ENCODE measurements at places on chromosomes 16 and 17.
A peak's percentile ranks its signal among the peaks of the same experiment; 100 is the strongest.

DNA sequence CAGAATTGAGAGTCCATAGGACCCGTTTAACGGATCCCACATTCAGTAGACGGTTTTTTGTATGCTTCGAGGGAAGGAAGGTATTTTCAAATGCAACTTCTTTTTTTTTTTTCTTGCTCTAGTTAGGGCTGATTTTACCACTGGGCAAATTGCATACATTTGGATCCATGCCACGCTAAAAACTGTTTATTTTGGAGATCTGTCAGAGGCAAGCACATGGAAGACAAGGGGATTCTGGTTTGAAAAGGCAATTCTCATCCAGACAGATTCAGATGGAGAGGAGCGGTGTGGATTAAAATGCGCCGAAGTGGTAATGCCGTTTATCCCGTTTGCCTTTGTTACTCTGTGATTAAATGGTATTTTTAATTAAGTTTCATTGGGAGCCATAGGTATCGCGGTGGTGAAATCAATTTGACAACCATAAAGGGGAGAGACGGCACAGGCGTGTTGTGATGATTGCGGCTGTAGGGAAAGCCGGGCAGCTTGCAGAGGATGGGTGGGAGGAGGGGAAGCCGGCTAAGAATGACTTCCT, 170.4 kb downstream of the IRX3 start:
- no peak for DNase-seq

DNA sequence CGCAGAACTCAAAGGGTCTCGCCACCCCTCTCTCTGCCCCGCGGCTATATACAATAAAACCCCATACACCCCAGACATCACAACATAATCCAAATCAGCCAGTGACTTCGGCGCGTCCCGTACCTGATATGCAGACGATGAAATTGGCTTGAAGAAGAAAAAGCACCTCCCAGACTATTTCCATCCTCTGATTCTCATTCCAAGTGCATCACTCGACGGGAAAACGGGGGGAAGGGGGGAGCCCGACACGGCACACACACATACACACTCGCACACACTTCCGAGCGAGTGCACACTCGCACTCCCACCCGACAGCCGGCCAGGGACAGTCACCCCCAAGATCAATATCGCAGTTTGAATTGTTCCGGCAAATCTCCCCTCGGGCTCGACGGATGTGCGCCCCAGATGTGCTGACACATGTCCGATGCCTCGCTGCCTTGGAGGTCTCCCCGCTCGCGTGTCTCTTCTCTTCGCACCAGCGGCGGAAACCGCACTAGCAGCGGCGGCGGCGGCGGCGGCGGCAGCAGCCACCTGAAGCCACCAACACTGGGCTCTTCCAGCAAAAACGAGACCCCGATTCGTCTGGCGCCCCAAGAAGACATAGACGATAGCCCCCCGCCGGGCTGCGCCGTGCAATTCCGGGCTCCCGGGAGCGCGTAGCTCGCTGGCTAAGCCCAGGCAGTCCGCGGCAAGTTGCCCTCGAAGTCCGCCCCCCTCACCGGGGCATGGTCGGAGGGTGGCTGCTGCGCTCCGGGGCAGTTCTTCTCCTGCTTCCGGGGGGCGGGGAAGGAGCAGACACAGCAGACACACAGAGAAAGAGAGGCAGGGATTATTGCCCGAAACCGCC, 688 bp downstream of the CA10 start:
- DNase-seq, result no peak

DNA sequence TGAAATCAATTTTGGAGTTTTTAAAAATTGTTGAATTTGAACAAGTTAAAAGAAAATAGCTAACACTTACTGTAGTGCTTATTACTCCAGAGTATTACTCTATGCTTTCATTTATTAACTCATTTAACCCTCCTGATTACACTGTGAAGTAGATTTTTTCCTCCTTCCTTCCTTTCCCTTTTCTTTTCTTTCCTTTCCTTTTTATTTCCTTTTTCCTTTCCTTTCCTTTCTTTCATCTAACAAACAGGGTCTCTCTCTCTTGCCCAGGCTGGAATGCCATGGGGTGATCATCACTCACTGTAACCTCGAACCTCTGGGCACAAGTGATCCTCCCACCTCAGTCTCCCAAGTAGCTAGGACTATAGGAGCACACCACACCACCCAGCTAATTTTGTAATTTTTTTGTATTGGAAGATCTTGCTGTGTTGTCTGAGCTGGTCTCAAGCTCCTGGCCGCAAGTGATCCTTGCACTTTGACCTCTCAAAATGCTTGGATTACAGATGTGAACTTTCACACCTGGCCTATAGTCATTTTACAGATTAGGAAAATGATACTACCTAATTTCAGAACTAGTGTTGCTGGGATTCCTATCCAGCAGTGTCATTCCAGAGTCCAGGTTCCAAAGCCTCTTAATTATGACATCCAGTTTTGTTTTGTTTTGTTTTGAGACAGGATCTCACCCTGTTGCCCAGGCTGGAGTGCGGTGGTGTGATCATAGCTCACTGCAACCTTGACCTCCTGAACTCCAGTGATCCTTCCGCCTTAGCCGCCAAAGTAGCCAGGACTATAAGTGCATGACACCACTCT, 59.9 kb downstream of the TAOK1 start:
- DNase-seq, result no peak

GRCh38 chr17:10798332-10798749, 5.6 kb downstream of the TMEM238L start:
- no peak for DNase-seq

DNA sequence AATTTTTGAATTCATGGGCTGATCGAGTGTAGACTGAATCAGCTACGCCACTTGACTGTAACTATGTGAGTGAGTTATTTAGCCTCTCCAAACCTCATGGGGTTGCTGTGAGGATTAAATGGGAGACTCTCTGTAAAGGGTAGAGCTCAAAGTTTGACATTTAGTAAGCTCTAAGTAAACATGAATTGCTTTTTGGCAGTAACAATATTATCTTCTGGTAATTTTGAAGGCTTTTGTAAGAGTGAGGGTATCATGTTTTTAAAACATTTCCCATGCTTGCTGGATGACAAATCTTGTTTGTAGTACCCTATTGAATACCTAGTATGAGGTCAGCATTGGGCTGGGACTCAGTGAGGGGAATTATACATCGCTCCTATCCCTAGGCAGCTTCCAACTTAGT, 35.3 kb downstream of the MRTFB start:
- no peak for DNase-seq

GRCh38 chr17:76446449-76447231, 6.3 kb downstream of the UBE2O start:
- no peak for DNase-seq

- peak; percentile 3 for DNase-seq
These were observed 6.5 kb downstream of the NFATC3 start for GRCh38 chr16:68091380-68092261.

DNA sequence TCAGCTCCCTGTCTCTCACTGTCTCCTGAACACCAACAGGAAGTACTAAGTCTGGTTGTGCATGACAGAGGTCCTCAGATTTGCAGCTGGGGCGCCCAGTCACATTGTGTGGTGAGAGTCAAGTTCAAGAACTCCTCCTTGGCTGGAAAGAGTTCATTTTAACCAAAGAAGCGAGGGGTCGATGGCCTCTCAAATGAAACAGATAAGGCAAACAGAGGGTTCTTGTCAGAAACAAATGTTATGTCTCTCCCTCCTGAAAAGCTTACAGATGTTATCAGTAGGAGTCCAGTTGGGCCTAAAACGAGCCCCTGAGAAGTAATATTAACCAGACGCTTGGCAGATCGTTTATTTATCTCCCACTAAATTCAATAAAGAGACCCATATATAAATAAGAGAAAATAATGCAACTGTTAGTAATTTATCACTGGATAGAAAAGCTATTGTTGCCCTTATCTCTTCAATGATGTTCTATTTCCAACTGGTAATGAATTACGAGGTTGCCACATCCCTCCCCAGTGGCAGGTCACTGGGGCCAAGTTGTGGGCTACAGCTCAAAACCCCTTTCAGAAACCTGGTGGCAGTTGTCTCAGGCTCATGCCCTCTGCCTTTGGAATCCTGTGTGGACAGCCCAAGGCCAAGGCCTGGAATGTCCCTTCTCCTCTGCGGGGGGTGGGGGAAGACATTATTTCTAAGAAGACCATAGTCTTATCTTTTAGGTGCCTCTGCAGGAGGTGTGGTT, 307.5 kb upstream of the DYNLRB2 start:
- DNase-seq, result no peak

GRCh38 chr17:40550608-40551007, 14.7 kb downstream of the CCR7 start:
- DNase-seq, result no peak

DNA sequence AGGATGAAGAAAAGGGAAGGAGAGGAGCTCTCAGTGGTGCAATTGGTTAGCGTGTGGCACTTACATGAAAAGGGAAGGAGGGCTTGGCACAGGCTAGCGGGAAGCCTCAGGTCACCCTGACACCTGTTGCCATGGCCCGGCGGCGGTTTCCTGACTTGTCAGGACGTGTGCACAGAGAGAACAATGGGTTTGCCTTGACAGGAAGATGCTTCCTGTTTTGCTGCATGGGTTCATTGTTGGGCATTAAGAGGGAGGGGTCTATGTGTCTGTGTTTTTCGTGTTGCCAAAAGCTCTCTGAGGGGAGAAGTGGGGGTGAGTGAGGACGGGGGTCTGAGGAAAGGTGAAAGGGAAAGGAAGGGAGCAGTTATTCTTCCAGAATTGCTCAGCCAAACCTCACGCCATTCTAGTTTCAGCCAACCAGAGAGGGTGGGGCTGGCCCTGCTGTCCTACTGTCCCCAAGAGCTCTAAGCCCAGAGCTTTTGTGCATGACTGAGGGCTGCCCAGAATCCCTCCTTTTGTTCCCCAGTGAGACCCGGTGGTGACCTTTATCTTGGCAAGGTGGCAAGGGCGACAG, 17.1 kb upstream of the CCR7 start:
- DNase-seq, result no peak

GRCh38 chr17:63528183-63528582, 5.0 kb downstream of the KCNH6 start:
- DNase-seq, result no peak

- no peak for DNase-seq
These were observed 4.3 kb upstream of the PITPNC1 start for GRCh38 chr17:67372751-67373150.

- DNase-seq, result no peak
These were observed 56.2 kb downstream of the HSD17B2 start for GRCh38 chr16:82091241-82091640.

GRCh38 chr16:50692999-50693781, at the start of gene NOD2:
Gene NOD2, plus strand, starts transcription at chr16:50693606. Its CDS starts 5,890 bp downstream, at chr16:50699496.
- DNase-seq, result no peak

GRCh38 chr16:83517398-83517797, 290.4 kb upstream of the HSBP1 start:
- no peak for DNase-seq

GRCh38 chr17:2028737-2029136, 1.2 kb upstream of the DPH1 start:
- no peak for DNase-seq

- no peak for DNase-seq
These were observed 89.1 kb downstream of the ELAC2 start for GRCh38 chr17:12928736-12929135.

DNA sequence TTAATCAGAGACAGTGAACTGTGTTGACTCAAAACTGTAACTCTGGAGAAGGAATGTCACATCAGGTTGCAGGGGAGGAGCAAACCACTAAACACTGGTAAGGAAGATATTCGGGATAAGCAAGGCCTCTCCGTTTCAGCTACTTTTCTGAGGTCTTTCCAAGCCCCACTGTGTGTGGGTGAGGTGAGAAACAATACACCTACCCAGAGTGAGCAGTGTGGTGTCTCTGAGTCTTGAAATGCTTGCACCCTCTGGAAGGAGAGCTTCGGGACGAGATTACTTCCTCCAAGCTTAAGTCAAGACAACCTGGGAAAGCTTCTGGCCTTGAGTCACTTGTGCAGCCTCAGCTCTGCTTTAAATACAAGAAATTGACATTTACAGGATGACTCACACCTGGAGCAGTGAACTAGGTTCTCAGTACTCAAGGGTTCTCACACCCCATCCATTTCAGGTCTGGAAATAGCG, 2.5 kb upstream of the MAP3K14 start:
- no peak for DNase-seq

All from NCI-H1930 (cell line).